ENCODE measurements at places on chromosomes 3 and 15.

DNA sequence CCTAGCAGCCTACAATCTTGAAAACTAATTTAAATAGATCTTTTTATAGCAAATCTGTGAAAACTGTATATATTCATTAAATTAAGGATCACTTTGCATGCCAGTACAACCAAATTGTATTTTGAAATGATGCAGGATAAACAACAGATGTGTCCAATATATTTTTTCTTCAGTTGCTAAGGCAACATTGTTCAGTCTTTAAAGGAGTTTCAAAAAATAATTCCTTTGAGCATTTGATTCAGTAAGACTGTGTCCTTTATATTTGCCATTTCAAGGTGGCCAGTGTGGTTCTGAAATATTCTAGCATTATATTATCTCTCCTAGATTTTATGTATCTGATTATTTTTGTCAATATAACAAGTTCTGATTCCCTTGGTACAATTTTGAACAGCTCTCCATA lies 254.7 kb downstream of the PLOD2 start:
- DNase-seq: no peak

DNA sequence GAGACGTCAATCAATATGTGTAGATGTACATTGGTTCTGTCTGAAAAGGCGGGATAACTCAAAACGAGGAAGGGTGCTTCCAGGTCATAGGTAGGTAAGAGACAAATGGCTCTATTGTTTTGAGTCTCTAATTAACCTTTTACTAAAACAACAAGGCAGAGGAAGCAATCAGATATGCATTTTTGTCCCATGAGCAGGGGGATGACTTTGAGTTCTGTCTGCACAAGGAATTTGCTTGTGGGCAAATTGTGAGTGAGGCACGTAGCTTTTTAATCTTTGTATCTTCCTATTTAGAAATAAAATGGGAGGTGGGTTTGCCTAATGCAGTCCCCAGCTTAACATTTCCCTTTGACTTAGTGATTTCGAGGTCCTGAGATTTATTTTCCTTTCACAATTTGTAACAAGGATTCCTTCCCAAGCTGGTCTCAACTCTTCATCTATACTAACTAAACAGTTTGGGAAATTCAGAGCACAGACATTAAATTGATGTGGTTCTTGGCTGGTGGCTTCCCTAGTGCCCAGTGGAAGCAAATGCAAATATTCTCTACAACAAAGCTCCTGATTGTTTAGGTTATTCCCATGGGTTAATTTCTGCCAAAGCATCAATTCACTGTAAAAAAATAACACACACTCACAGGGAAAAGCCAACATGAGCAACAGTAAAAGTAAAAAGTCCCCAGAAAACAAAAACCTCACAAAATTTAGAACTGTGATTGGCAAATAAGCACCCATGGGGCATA lies 738.8 kb upstream of the SGO1 start:
- DNase-seq: no peak

DNA sequence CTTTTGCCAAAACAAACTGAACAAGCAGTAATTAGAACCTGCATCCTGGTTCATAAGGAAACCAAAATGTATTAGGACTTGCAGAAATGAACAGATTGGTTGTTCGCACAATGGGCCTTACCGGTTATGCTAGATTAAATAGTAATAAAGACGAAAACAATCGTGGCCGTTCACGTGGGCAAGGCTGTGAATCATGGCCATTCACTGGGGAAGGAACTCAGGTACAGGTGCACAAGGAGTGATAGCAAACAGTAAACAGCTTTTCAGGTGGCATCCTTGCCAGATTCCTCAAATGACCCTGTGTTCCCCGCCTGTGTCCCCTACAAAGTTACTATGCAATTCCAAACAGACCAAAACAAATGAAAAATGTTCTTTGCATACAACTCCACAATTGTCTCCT lies 8.2 kb downstream of the LRIG1 start:
- no peak for DNase-seq

DNA sequence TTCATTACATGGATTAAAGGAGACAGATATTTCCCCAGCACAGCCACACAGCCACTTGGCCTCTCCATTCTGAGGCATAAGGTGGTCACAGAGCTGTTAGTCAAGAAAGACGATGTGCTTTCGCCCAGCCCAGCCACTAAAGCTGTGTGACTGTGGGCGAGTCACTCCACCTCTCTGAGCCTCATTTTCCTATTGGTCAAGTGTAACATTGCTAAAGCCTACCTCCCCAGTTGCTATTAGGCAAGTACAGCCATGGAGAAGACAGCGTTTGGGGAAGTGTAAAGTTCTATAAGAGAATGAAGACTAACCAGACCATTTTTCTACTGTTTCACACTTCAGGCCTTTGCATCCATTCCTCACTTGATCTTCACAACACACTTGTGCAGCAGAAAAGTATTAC lies 24.1 kb downstream of the TMEM40 start:
- DNase-seq: no peak

DNA sequence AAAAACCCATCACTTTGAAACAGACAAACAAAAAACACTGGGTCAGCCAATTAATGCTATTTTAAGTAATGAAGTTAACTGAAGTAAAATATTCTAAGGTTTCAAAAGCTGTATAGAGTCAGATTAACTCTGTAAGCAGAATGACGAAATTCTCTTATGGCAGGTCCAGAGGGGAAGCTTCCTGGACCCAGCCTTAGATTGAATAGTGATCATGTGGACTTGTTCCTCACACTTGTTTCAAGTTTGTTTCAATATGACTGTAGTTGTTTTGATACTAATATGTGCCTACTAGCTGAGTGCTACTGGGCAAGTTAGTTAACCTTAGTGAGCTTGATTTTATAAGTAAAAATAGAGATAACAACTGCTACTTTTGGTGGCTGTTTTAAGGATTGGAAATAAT lies 32.6 kb downstream of the PLS1 start:
- DNase-seq: peak; percentile 15

DNA sequence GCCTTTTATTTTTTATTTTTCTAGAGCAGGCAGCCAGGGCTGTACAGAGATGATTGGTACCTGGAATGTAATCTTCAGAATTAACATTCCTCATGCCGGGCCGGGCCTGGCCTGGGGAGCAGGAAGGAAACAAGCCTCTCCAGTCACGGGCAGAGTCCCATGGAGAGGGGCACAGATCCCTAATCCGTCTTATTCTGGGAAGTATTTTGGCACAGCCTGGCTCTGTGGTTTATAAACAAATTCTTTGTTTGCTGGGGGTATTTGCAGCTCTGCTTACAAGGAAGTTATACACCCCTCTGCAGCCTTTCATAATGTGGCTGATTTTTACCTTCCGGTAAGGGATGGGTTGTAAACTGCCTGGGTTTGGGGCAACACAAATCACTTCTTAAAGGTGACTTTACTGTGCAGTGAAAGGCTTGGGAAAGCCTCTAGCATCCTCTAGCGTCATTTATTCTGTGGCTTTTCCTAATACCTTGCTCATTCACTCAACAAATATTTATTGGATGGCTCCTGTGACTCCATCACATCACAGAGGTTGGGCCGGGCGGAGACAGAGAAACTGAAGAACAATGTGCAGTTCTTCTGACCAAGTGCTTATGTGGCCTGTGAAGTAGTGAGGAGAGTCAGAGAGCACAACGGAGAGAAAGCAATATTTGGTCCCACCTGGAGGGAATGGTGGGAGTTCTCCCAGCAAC lies 2.7 kb downstream of the SLC6A20 start:
- no peak for DNase-seq

DNA sequence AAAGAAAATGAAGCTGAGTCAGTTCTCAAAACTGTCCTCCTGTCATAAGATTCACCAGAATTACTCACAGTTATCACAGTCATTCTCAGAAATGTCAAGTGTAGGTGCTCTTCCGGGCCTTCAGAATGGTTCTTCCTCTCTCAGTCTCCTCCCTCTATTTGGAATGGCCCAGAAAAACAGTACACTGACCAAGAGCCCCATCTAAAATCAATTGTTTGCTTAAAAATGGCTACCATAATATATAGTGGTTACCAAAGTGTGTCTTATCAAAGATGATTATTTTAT lies 99.8 kb downstream of the MECOM start:
- DNase-seq: no peak

DNA sequence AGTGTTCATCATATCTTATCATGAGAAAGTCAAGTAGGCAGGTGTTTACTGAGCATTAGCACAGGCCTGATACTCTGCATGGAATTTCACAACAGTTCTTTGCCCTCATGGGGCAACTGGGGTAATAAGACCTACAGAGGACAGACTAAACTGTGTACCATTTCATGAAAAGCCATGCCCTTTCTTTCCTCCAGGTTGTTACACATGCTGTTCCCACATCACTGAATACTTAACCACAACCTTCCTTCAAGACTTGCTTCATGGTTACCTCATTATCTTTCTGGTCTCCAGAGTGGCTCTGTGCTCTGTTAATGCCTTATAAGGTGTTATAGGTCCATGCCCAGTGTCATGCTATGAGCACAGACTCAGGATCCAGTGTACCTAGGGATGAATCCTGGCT lies 28.2 kb upstream of the RSL24D1 start:
- peak; percentile 48 for DNase-seq

GRCh38 chr3:144636833-144637232 lies 665.2 kb downstream of the DIPK2A start:
- DNase-seq: no peak

- no peak for DNase-seq
Measured at GRCh38 chr3:23735062-23735461, 70.7 kb upstream of the UBE2E1 start.

DNA sequence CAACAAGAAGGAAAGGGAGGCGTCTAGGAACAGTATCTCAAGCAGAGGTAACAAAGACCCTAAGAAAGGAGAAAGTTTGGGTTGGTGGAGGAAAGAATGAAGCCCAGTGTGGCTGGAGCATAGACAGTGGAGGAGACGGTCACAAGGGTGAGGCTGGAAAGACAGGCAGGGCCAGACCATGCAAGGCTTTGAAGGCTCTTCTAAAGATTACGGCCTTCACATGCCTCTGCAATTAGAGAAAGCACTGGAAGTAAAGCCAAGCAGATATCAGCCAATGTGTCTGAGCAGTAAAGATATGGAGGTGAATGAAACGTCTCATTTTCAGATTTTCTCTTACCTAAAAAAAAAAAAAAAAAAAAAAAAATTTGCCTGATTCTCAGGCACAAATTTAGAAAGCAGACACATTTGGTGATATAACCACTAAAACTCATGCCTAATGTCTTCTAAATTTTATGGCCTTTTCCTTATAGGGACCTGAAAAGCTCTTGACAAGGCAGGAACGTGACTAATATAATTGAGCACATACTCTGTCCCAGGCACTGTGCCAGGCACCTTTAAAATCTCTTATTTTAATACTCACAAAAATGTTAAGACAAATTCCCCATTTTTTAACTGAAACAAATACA lies 184.1 kb downstream of the MECOM start:
- DNase-seq: no peak

DNA sequence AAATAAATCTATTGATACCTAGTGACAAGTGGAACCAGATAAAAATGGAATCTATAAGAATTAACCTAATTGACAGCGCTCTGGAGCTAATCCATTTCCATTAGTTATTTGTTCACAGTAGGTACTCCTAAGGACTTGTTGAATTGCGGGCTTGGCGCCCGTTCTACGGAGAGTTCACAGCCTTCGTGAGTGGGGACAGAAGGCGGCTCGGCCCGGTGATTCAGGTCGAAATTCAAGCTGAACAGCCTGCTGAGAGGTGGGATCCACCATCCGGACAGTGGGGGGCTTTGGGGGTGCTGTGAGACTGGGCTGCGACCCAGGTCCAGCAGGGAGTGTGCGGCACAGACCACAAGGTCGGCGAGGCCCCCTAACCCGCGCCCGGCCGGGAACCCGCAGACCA lies 779 bp upstream of the CTNNB1 start:
- DNase-seq: no peak

GRCh38 chr15:96416934-96417759 lies 86.6 kb downstream of the NR2F2 start:
- no peak for DNase-seq

GRCh38 chr3:196280689-196281440 lies 6.7 kb downstream of the PCYT1A start:
- no peak for DNase-seq

- DNase-seq: no peak
Measured at GRCh38 chr15:40932156-40932555, 3.0 kb downstream of the DLL4 start.

DNA sequence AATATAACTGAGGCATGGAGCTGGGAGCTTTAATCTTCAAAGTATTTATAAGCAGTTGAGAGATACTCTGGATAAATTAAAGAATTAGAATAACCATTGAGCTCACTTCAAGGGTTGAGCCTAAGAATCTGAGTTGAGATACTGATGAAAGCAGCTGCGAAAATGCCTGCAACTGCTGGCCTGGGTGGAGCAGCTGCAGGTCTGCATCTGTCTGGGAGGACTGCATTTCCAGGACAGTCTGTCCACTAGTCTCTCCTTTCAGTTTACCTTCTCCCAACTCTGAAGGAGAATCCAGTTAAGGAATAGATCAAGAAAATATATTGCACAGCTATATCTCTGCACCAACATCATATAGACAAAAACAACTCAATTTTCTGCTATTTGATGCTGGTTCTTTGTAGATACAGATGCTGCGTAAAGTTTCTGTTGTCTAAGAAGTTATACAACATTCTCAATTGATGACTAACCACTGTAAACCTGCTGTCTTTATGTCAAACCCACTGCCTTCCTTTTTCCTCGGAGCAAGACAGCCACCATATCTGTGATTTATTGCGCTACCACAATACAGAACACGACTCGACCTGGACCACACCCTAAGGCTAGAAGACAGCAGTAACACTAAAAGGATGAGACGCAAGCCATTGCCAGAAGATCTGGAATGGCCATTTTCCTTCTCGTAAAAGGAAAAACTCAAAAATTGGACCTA lies 245.1 kb downstream of the MAGI1 start:
- DNase-seq: no peak

DNA sequence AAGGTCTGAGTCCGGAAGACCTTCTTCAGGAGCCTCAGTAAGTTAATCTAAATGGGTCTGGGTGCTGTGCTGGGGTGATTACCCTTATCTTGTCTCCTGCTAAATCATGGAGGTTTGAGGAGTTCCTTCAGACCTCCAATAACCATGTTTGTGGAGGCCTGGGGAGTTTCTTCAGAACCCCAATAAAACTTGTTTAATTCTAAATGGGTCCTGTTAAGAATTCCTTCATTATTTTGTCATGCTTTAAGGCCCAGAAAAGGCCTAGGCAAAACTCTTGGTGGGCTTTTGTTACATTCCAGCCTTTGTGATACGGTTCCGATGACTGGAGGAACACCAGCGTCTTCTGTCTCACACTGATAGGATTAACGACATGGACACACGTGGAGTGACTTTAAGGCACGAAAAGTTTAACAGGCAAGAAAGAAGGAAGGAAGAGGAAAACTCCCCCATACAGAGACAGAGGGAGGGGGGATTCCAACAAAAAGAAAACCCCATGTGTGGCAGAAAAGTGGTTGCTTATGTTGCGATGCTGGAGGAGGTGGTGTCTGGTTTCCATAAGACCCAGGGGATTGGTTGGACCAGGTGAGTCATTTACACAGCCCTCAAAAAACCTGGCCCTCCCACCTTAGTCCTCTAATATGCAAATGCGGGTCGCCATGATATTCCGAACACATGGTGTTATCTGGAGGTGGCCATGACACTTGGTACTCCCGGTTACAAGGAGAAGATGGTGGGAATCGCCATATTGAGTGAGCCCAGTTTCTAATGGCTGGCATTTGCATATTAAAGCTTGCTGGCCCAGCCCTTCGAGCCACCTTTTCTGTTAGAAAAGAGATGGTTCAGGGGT lies 72.6 kb upstream of the MFGE8 start:
- no peak for DNase-seq

GRCh38 chr15:61517335-61517734 lies 288.2 kb upstream of the RORA start:
- no peak for DNase-seq

GRCh38 chr3:185717121-185717520 lies 107.7 kb downstream of the IGF2BP2 start:
- no peak for DNase-seq
